ENCODE measurements at places on chromosomes 4 and X.

DNA sequence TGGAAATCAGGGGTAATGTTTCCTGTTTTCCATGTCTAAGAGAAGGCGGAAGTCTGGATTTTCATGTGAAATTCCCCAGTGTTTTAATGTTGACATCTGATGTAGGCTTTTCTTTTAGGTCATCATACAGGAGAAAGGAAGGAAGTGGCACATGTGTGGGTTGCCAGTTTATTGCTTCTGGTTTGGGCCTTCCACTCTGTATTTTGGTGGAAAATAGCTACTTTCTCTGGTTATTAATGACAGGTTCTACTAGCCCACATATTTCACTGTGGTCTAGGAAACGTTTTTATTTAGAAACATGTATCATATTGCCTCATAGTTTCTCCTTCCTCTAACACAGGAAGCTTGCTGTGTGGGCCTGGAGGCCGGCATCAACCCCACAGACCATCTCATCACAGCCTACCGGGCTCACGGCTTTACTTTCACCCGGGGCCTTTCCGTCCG is 7.2 kb downstream of the PDHA1 start:
- DNase-seq: no peak

- DNase-seq: no peak
These were observed 147.6 kb upstream of the EOLA2 start for GRCh38 chrX:150085881-150086280.

DNA sequence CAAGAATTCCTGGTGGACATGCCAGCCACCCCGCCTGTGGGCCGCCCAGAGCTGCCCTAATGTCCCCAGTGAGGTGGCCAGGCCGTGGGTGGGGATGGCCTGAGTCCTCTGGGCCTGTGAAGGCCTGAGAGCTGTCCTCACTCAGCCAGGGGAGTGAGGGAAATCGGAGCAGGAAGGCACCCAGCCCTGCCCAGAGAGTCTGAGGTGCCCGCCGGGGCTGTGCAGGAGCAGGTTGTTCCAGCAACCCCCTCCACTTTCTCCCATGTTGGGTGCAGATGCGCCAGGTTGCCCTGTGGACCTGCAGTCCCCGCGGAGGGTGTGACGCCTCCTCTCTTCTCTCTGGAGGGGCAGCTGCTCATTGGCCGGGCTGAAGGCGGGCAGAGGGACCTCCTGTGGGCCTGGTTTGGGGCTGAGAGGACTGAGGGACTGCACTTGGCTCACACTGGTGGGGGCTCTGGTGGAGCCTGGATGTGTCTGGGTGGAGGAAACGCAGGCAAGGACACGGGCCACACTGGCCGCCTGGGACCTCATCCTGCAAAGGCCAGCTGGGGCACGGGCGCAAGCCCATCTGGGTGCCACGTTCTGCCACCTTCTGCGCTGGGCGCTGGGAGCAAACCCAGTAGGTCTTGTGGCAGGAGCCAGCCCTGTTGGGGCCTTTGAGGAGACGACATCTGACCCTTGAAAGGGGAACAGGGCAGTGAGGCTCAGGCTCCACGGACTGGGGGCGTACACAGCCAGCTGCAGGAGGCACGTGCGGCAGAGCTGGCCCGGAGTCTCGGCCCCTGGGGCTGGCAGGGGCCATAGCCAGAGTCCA is 14.0 kb downstream of the DOK7 start:
- DNase-seq: no peak

DNA sequence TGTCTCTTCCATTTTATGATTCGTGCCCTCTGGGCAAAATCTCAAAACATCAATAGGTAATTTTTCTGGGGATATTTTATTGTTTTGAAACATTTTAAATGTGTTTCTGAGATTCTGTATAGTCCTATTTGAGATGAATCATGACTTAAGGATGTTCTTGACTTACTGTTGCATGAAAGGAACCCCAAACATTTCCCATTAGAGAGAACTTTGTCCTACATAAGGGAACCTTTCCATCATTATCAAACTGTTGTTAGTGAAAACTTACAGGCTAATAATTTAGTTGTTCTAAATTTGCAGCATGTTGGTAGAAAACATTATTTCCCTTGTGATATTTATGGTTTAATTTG is 523.3 kb downstream of the PPARGC1A start:
- no peak for DNase-seq

DNA sequence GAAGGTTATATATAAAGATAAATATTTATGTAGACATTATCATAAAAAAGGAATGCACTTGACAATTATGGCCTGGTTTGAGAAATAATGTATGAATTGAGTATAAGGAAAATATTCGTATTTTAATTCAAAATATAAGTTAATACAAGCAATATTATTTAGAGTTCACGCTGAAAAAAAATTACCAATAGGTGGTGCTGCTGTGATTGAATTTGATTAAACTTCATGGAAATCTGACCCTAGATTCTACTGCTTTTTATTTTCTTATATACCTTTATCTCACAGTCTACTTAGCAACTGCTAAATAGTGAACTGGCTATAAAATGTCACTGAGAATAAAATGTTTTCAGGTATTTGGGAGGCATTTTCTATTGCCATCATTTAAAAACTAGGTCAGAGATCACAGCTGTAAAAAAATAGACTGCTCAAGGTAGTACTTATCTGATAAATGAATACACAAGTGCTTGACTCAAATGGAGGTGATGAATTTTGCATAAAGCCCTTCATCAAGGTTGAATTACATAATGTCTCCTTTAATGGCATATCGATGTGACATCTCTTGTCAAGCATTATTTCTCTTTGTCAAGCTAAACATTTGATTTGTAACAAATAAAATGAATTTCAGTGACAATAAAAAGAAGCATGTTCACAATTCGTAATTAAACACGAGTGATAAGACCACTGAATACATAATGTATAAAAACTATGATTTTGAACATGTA is 1638.8 kb upstream of the PCDH7 start:
- DNase-seq: no peak

- DNase-seq: no peak
These were observed 220.2 kb upstream of the PRPS2 start for GRCh38 chrX:12570859-12571501.

- no peak for DNase-seq
These were observed 126.0 kb downstream of the LDB2 start for GRCh38 chr4:16772366-16772850.

DNA sequence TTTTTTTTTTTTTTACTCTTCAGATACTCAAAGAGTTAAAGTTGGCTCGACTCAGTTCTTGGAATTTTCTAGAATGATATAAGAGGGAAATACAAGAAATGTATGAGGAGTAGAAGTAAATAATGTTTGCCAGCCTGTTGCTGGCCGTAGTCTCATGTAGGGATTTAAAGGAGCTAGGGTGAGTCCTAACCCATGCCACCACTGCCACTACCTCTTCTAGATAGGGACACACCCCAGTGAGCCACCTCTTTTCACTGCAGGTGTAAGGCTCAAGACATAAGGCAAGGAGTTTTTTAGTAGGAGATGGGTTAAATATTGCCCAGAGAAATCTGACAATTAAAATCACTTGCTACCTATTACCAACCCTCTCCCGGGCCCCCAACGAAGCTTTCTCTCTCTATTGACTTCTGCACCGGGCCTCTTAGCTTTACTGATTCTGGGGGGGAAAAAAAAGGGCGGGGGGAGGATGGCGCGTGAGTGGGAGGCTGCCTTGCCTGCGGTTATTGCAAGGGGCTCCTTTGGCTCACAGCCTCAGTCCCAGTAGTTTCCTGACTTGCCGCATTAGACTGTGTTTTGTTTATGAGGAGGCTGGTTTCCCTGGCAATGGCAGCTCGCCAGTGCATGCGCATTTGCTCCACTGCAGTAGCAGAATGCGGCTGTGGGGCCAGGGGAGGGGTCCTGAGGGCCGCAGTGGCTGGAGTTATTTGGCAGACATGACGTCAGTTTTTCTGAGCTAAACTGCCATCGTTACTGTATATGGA is 3.0 kb downstream of the LINC00632 start:
- DNase-seq: no peak

- DNase-seq: no peak
These were observed 556.3 kb downstream of the PPARGC1A start for GRCh38 chr4:23333556-23333945.

GRCh38 chr4:1091561-1091995 is 21.8 kb downstream of the RNF212 start:
- DNase-seq: no peak

DNA sequence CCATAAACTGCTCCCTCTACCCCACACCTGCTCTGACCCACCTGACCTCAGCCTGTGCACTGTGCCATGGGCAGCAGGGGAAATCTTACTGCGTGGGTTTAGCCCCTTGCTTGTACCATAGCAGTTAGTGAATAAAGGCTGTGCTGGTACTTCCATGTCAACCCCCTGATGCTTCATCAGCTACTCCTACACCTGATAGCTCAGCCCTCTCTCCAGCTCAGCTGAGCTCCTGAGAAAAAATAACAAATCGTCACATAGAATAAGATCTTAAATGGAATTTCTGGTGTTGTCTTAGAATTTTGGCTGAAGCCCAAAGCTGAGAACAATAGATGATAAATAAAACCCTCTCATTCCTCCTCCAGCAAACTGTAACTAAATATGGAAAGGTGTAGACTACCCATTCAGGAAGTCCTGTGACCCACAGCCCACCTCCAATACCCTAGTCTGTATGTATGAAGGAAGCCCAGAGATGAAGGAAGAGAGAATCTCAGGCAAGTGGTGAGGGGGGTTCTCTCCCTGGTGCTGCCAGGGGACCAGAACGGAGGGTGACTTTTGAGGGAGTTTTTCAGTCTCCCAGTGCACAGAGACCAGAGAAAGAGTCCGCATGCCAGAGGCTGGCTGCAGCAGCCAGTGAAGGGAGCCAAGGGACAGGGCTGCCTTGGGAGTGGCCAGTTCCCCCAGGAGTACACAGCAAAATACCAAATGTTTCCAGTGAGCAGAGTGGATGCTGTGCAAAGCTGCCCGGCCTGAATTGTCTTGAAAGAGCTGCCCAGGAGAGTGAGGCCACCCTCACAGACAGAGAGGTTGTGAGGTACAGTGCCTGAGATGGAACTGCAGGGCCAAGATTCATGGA is 227.3 kb downstream of the QDPR start:
- no peak for DNase-seq

DNA sequence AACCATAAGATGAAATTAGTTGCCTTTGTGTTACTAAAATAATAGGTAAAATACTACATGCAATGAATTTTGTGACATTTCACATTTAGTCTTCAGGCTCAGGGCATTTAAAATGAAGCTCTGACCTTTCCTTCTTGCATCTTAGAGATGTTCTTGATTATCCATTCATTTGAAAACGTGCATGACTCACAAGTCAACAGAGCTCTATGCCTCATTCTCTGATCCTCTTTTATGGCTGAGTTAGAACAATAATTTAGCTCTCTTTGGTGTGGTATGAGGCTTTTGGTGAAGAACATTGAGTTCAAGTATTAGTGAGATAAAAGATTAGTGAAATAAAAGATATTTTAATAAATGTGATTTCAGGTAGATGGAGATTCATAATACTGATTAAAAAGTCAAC is 66.5 kb downstream of the TIGD2 start:
- no peak for DNase-seq

GRCh38 chr4:152655272-152656129 is 24.3 kb downstream of the TMEM154 start:
- no peak for DNase-seq

GRCh38 chr4:18571301-18571761 is 549.8 kb upstream of the LCORL start:
- no peak for DNase-seq

GRCh38 chr4:45925809-45926208 is 198.0 kb downstream of the GABRG1 start:
- no peak for DNase-seq

GRCh38 chr4:184406958-184407391 is 67.4 kb downstream of the IRF2 start:
- DNase-seq: no peak

GRCh38 chr4:173748353-173748752 is 218.3 kb upstream of the HAND2 start:
- DNase-seq: no peak

GRCh38 chrX:154370300-154371016 is 4.0 kb downstream of the FLNA start:
- DNase-seq: no peak

GRCh38 chrX:28039258-28039657 is 58.0 kb upstream of the DCAF8L1 start:
- DNase-seq: no peak

GRCh38 chr4:65508168-65508567 is 162.1 kb downstream of the EPHA5 start:
- DNase-seq: no peak

- DNase-seq: no peak
These were observed 49.9 kb downstream of the ADGRG2 start for GRCh38 chrX:19072372-19072771.

DNA sequence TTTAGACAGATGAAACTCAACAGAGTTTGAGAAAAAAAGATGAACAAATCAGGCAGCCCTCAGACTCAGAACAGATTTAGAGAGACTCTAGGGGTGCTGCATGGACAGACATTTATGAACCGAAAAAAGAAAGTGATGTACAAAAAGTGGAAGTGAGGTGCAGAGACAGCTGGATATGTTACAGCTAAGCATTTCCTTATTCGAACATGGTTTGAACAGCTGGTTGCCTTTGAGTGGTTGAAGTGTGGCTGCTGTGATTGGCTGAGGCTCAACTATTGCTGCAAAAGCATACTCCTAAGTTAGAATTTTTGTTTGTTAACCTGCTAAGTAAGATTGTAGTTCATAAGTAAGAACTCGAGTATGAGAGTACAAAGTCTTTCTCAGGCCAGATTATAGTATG is 331.5 kb upstream of the PABPC4L start:
- DNase-seq: no peak
